ENCODE measurements at places on chromosomes 4 and X. TPM values are rescaled to one million over a fixed set of nuclear protein-coding genes. Genes with fewer than 3 reads are reported as not detected.

GRCh38 chr4:190017357-190018200 is 9.5 kb downstream of the FRG2 start:
- ATAC-seq = no peak

GRCh38 chrX:129798888-129799287 is 19.1 kb downstream of the SASH3 start:
- ATAC-seq = peak; percentile 96

- ATAC-seq = no peak
Observed at GRCh38 chr4:86960557-86960961, 25.7 kb downstream of the AFF1 start.

- no peak for ATAC-seq
Observed at GRCh38 chr4:95758001-95758400, 81.9 kb upstream of the PDHA2 start.

The STK32B gene
- total RNA-seq = not detected

The SHISA3 gene
- total RNA-seq = not detected

The HSFX2 gene
- total RNA-seq = not detected

The HERC5 gene
- 26.9 TPM for total RNA-seq

GRCh38 chr4:159910721-159911120 is 807.8 kb downstream of the RAPGEF2 start:
- ATAC-seq = no peak

The RGS12 gene
- 9.2 TPM for total RNA-seq

GRCh38 chrX:73412930-73413329 is 33.9 kb upstream of the CDX4 start:
- no peak for ATAC-seq

DNA sequence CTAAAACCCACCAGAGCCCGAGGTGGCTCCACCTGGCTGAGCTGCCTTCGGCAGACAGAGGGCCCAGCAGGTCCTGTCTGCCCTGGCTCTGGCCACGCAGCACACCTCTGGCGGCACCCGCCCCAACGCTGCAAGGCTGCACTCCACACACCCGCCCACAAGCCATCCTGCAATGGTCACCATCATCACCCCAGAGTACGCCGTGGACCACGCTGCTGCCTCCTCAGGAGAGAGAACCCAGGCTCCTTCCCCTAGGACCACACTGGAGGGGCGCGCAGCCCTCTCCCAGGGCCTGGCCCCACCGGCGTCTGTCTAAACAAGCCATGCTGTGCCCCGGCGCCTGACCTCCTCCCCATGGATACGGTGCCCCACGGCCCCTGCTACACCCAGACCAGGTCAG is 39.6 kb upstream of the CPLX1 start:
- ATAC-seq = no peak

- no peak for ATAC-seq
Observed at GRCh38 chr4:132240081-132240480, 909.0 kb upstream of the PCDH10 start.

The HOPX gene
- 118 TPM for total RNA-seq

DNA sequence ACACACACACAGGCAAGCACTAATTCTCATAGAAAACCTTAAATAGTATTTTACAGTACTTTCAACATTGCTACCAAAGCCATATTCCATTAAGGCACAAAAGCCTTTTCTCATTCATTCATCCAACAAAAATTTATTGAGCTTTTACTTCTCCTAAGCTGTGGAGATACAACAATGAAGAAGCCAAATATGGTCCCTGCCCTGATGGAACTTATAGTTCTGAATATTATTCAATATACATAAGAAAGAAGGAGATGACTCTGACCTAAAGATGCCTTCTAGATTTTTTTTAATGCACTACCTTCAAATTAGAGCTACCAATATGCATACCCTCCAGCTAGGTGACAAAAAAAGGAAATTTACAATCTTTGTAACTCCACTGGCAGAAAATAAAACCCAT is 90.0 kb upstream of the WDR44 start:
- ATAC-seq = no peak

- no peak for ATAC-seq
Observed at GRCh38 chrX:121102101-121102500, 54.7 kb downstream of the GLUD2 start.

DNA sequence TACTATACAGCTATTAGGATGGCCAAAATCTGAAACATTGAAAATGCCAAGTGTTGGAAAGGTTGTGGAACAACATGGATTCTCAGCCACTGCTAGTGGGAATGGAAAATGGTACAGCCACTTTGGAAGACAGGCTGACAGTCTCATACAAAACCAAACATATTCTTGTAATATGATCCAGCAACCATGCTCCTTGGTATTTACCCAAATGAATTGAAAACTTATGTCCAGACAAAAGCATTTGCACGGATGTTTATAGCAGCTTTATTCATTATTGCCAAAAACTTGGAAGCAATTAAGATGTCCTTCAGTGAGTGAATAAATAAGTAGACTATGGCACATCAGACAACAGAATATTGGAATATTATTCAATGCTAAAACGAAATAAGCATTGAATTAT is 105.8 kb upstream of the DCLK2 start:
- no peak for ATAC-seq

The MORC4 gene
- total RNA-seq = 5.7 TPM

The CFI gene
- not detected for total RNA-seq

GRCh38 chr4:111519683-111520082 is 625.6 kb upstream of the FAM241A start:
- no peak for ATAC-seq

DNA sequence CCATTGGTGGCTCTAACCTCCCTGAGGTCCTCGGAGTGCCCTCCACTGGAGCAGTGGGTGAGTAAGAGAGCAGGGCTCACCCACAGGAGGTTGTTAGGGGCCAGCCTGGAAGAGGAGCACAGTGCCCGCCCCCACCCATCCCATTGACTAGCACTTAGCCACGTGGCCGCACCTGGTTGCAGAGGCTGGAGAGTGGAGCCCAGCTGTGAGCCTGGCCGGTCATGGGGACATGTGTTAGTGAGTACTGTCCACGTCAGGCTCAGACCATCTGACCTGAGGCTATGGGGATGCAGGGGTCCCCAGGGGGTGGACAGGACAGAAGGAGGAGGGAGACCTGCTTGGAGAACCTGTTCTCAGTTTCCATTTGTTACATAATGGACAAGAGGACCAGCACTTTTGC is 1.4 kb upstream of the MAN2B2 start:
- no peak for ATAC-seq

- ATAC-seq = peak; percentile 12
Observed at GRCh38 chr4:101050837-101051205, 296.5 kb downstream of the PPP3CA start.

The EVC gene
- 10.5 TPM for total RNA-seq

DNA sequence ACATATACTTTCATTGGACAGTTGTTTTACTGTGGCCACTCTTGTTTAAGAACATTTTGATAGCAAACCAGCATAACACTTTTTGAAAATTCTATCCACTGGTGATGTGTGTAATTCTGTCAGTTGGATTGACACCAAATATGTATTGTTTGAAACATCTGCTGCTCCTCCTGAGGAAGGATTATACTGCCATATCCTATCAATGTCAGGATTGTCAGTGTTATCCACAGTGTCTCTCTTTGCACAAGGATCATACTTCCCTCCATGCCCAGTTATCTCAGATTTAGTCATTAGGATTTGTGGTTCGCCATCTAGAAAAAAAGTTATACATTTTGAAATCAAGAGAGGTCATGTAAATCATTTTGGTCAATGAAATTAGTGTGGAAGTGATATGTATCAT is 1859.6 kb downstream of the C4orf33 start:
- ATAC-seq = no peak

GRCh38 chrX:155009994-155010472 is 12.5 kb downstream of the F8 start:
- ATAC-seq = no peak

- no peak for ATAC-seq
Observed at GRCh38 chr4:8255698-8256441, 13.7 kb upstream of the HTRA3 start.

DNA sequence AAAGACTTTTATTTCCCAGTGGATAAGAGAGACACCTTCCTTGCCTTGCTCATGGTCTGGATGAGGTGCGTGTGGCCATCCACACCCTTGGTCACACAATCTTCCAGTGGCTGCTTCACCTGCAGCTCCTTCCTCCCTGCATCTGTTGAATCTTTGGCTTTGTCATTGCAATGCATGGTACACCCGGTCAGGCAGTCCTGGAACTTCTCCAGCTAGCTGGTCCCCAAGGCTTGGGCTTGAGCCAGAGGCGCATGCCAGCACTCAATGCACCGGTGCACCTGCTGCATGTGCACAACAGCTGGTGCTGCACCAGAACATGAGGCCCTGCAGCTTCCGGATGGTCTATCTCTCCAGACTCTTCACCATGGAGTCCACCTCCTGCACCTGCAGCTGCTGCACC is 31.7 kb downstream of the SCML1 start:
- no peak for ATAC-seq

The WWC2 gene
- 11.9 TPM for total RNA-seq

The SMR3B gene
- not detected for total RNA-seq

The AMOT gene
- 1.6 TPM for total RNA-seq

GRCh38 chr4:86965019-86965976 is 30.5 kb downstream of the AFF1 start:
- ATAC-seq = peak; percentile 44

The LRCH2 gene
- not detected for total RNA-seq

The CCSER1 gene
- 0.64 TPM for total RNA-seq

DNA sequence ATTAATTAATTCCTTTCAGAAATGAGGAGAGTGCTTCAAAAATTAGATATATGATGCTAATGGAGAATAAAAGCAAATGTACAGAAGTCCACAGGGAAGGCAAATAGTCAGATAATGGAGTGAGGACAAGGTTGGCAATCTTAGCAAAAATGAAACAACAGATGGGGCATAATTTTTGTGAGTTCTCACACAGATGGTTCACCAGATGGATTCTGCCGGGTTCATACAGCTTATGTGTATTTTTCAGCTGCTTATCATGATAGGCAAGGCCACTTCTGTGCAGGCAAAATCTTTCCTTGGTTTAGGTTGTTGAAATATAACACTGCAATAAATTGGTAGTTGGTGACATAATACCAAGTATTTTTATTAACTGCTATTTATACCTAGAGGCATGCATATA is 1539.0 kb upstream of the IGFBP7 start:
- no peak for ATAC-seq

GRCh38 chr4:179095585-179096221 is 1653.5 kb upstream of the AGA start:
- ATAC-seq = no peak

The MUC7 gene
- total RNA-seq = not detected

The CCKAR gene
- total RNA-seq = not detected

The SRPX gene
- 1.4 TPM for total RNA-seq

- no peak for ATAC-seq
Observed at GRCh38 chr4:177937041-177937440, 494.8 kb upstream of the AGA start.

The MED14 gene
- 41.8 TPM for total RNA-seq

The PDGFRA gene
- total RNA-seq = 0.56 TPM

GRCh38 chr4:80333121-80333520 is 2.4 kb upstream of the CFAP299 start:
- no peak for ATAC-seq

The COL4A5 gene
- not detected for total RNA-seq

The INTU gene
- 0.15 TPM for total RNA-seq

The PRR32 gene
- not detected for total RNA-seq

GRCh38 chr4:139876337-139876941 is 210.8 kb downstream of the MGST2 start:
- ATAC-seq = no peak

DNA sequence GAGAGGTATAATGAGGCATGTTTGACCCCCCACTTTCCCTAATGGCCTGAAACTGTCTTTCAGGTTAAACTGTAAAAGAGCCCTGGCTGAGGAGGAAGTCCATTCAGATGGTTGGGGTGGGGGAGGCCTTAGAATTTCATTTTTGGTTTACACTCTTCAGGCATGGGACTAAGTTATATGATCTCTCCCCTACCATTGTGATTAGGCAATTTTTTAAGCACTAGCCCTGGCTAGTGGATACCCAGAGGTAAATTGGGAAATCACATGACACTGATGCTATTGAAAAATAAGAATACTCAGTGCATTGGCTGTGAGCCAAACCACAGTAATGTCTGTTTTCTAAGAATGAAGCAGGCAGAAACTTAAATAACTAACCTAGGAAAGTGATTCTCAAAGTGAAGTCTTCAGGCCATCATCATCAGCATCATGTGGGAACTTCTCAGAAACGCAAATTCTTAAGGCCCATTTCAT is 149.7 kb downstream of the RRAGB start:
- peak; percentile 52 for ATAC-seq

GRCh38 chr4:163553146-163553545 is 58.7 kb downstream of the TMA16 start:
- ATAC-seq = no peak

DNA sequence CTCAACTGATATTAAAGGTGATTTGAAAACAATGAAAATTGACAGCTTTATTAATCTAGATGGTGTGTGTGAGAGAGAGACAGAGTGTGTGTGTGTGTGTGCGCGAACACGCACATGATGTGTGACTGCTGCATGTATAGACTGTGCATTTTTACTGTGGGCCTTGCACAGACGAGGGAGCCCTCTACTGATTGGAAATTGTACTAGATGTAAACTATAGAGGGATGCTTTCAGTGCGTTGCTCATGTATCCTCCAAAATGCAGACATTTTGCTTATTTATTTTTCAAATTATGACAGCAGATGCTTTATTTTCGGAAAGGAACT is 168.4 kb upstream of the GK2 start:
- peak; percentile 34 for ATAC-seq

DNA sequence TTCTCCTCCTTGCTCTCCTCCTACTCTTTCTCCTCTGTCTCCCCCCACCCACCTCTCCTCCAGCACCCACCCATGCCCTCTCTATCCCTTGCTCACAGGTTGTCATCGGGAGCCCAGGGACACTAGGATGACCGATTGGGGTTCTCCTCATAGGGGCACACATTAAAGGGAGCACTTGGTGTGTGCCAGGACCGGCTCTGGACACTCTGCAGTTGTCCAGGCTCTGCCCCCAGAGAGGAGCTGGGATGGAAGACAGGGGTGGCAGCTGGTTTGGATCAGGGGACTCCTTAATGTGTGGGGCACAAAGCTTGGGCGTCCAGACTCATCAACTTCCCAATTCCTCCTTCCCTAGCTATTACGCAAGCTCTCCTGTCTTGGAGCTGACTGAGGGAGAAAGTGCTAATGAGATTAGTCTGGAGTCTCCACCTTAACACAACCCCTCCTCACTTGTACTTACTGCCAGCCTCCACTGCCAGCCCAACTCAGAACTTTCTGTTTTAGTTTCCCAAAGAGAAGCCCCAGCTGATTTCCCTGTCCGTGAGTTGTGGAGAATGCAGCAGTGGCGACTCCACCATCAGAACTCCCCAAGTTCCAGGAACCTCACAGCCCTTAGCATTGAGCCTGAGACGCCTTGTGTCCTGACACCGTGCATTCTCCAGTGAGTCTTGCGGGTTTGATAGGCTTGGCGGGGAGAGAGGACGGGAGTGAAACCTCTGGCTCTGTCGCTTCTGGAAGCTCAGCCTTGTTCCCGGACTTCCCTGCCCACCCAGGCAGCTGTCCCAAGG is 52.2 kb downstream of the CXorf49B start:
- no peak for ATAC-seq
